ENCODE measurements at places on chromosomes 6 and 20.

DNA sequence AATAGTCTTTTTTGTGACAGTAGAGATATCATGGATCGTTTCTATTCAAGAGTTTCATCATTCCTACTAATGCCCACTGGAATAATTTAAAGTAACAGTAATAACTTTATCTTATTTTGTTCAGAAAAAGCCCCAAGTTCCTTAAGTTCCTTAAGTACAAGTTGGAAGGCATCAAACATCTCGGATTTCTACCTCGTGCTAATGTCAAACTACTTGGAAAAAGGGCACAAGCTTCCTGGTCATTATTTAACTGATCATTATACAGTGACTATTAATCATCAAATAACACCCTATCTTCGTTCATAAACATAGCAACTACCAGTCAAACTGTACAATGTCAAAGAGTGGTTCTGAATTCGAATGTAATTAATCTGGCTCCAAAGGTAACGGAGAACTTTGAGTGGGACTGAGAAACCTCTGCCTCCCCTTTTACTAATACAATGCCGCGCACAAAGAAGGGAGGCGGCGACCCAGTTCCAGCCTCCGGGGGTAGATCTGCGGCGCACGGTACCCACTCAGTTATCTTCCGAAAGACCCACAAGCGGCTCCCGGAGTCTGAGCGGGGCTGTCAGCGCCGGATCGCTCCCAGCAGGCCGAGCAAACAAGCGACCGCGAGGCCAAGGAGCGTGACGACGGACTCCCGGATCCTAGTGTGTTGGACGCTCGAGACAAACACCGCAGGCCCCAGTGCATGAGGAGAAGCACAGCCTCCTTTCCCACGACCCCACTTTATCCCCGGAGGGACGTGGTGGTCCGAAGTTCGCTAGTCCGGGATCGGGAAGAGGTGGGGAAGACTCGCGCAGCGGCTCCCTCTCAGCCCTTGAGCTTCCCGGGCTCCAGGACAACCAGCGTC, 716 bp downstream of the SHPRH start:
- no peak for DNase-seq

GRCh38 chr6:3721810-3722621, 29.5 kb downstream of the PXDC1 start:
- no peak for DNase-seq

GRCh38 chr6:89287351-89288028, 27.6 kb downstream of the GABRR2 start:
- no peak for DNase-seq

DNA sequence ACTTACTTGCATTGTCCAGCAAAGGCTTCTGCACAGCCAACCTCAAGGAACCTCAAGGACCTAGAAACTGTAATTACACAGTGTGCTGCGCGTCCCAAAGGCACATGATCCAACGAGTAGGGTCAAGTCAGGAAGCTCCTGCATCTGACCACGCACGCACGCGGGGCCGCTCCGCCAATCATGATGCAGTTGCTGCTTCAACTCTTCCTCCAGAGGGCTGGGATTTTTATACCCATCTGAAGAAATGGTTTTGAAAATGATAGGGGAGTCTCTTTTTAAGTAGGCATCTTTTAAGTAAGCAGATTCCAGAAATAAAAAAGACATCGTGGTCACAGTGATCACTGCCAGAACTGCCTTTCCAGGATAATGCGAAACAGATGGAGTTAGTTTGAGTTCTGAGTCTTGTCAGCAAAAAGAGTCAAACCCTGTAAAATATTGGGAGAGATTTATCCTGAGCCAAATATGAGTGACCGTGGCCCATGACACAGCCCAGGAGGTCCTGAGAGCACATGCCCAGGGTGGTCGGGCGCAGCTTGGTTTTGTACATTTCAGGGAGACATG, 34.0 kb downstream of the KIF25 start:
- no peak for DNase-seq

- DNase-seq: no peak
Observed at GRCh38 chr6:133394630-133395029, 153.5 kb downstream of the EYA4 start.

GRCh38 chr6:136822046-136822375, 381 bp upstream of the PEX7 start:
- no peak for DNase-seq

DNA sequence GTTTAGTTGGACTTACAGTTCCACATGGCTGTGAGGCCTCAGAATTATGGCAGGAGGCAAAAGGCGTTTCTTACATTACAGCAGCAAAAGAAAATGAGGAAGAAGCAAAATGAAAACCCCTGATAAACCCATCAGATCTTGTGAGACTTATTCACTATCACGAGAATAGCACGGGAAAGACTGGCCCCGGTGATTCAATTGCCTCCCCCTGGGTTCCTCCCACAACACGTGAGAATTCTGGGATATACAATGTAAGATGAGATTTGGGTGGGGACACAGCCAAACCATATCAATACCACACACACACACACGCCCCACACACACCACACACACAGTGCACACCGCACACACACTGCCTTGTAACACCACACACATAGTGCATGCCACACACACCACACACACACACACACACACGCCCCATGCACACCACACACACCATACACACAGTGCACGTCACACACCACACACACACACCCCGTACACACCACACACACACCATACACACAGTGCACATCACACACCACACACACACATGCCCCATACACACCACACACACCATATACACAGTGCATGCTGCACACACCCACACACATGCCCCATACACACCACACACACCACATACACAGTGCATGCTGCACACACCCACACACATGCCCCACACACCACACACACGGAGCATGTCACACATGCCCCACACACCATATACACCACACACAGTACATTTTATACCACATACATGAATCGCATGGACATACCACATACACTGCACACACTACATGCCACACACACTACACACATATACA, 310.5 kb downstream of the TAF4 start:
- no peak for DNase-seq

- DNase-seq: no peak
Observed at GRCh38 chr6:75203721-75204120, 2.1 kb downstream of the COL12A1 start.

DNA sequence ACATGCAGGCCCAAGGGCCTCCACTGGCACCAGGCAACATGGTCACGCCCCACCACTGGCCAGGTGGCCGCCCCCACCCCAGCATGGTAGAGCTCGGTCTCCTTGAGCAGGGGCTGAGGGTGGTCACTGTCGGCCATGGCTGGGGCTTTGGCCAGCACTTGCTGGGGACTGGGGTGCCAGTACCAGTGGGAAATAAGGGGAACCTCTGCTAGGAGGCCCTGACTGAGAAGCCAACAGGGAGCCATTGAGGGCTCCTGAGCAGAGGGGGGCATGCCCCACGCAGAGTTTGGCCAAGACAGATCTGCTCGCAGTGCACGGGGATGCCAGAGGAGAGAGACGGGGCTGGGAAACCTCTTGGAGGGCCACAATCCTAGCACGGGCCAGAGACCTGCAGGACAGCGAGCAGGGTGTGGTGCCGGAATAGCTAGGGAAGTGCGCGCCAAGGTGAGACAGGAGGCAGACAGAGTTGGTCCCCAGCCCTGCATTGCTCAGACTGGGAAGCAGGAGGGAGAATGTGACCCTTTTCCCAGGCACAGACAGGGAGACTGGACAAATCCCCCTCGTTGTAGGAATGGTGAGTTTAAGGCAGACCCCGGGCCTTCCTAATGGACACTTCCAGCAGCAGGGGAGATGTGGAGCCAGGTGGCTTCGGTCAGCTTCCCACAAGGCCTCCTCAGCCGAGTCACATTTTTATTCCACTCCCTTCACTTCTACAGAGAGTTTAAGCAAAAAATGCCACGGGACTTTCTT, 179.0 kb upstream of the CST7 start:
- DNase-seq: no peak

GRCh38 chr20:32522776-32523612, 62.1 kb downstream of the NOL4L start:
- no peak for DNase-seq

DNA sequence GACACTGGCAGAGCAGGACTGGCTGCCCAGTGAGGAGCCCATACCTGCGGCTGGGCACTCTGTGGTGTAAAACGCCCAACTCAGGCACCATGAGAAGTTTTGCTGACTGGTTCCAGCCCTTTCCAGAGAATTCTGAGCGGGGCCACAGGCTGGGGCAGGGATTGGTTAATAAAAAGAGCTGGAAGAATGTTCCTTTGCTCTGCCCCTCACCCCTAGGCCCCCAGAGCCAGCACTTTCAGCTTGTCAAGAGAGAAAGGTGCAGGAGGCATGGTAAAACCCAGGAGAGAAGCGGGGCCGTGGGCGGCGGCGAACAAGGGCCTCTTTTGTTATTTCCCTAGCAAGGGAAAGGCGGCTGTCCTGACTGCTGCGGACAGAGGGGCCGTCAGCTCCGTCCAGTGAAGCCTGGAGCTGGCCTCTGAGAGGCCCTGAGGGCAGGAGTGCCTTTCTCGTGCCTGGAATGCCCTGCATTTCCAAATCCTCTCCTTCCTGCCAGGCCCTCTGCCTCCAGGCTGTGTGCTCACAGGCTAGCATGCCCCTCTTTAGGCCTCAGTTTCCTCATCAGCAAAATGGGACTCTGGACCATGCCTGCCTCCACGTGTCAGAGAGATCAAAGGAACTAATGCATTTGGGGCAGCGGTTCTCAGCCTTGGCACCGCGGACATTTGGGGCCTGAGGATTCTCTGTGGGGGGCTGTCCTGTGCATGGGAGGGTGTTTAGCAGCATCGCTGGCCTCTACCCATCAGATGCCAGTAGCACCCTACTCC, 12.9 kb downstream of the SLC13A3 start:
- DNase-seq: no peak

- no peak for DNase-seq
Observed at GRCh38 chr6:38552121-38552520, 87.6 kb downstream of the BTBD9 start.

DNA sequence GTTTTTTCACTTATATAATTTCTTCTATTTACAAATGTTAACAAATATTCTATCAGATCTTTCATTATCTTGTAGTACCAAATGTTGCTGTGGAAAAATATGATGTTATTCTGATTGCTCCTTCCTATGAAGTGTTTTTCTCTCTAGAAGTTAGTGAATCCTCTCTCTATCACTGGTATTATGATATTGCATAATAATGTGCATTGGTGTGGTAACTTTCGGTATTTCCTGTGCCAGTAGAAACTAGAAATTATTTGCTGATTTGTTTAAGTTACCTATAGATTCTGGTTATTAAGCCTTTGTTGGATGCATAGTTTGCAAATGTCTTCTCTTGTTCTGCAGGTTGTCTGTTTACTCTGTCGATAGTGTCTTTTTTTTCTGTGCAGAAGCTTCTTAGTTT, 342.5 kb downstream of the CENPW start:
- no peak for DNase-seq

- DNase-seq: no peak
Observed at GRCh38 chr6:137645850-137646249, 151.7 kb upstream of the OLIG3 start.

DNA sequence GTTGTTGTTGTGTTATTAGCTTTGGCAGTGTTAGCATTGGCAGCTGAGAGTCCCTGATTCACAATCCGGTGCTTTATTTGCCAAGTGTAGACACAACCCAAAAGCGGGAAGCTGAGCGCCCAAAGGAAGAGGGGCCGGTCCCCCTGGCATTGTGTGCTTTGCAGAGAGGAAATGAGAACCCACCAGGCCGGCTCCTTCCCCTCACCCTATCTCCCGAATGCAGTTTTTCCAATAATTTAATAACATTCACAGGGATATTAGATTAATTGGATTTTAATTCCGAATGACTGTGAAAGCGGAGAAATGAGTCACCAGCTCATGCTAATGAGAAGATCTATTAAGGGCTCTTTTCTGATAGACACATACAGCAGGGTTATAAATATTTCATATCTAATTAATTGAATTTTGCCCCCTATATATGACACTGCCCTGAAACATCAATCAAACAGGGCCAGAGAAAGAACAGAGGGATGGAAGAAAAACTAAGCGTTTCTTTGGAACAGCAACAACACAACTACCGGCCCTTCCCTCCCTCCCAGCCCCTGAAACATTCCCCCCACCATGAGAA, 143.8 kb downstream of the MBOAT1 start:
- no peak for DNase-seq

DNA sequence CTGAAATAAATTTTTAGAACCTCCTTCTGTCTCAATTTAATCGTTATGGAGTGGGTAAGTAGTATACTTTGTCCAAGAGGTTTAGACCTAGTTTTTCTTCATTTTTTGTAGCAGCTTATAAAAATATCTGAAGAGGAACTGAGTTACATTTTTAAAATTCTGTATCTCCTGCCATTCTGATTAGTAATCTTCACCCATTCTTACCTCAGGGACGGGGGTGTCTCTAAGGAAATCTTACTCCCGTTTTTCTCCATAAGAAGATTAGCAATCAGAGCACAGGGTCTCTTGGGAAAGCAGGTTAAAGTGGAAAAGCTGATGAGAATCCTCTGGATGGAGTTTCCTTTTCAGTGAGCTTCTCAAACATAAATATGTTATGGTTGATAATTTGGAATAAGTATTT, 259.3 kb upstream of the FAM83B start:
- DNase-seq: no peak

DNA sequence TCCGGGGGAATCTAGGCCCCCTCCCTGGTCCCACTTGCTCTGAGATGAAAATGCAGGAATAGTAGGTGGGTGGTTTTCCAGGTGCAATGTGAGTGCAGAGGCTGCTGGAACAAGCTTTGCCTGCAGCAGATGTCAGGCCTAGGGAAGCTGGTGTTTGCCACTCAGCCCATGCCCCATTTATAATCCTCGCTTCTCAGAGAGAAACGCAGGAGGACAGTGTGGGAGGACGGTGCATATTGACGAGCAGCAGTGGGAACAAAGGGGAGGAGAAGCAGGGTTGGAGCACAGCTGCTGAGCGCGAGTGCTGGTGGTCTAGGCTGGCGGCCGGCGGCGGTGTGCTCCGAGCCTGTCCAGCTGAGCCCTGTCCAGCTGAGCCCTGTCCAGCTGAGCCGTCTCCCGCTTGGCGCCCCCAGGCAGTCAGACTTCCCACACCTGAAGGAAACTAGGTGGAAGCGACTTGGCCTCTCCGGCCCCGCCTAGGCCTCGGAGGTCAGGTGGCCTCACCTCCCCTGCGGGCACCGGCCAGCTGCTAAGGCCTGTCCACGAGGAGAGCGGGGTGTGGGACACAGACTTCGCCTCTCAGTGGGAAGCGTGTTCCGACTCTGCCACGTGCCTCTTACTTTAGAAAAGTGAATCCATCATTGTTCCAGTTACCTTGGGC, 49.7 kb upstream of the FRMD1 start:
- no peak for DNase-seq

DNA sequence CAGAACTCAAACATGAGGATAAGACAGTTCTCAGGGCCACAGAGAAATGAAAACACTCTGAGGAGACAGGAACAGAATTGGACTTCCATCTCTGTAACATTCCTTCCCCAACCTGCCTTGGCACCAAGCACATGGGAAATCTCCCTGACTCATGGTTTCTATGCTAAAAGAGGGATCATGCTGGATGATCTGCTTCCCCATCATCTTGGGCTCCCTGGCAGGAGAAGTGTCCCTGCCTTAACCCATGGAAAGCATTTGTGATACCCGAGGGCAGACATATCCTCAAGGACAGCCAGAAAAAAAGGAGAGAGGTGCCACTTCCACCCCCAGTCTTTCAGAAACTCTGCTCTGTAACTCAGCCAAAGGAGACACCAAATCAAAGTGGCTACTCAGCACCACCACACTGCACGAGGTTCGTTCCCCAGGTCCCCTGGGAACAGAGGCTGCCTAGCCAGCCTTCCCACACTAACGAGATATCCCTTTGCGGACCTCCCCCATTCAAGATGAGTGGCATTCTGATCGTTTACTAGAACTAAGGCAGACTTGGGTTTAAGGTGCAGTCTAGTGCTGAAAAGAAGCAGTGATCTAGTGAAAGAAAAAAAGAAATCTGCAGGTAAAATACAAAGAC, 34.8 kb downstream of the BLOC1S5 start:
- DNase-seq: no peak

GRCh38 chr6:13431861-13432465, 55.4 kb downstream of the GFOD1 start:
- no peak for DNase-seq
